ENCODE measurements at places on chromosomes 6 and 20.

DNA sequence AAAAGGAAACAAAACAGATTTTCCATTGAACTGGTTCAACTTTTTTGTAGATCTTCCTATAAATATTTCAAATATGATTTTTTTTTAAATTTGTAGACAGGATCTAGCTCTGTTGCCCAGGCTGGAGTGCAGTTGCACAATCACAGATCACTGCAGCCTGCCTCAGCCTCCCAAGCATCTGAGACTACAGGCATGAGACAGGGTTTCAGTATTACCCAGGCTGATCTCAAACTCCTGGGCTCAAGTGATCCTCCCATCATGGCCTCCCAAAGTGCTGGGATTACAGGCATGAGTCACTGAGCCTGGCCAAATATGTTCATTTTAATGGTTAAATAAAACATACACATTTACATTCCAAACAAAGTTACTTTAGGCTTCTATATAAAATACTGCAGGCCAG lies 33.6 kb downstream of the SAMHD1 start:
- no peak for DNase-seq

DNA sequence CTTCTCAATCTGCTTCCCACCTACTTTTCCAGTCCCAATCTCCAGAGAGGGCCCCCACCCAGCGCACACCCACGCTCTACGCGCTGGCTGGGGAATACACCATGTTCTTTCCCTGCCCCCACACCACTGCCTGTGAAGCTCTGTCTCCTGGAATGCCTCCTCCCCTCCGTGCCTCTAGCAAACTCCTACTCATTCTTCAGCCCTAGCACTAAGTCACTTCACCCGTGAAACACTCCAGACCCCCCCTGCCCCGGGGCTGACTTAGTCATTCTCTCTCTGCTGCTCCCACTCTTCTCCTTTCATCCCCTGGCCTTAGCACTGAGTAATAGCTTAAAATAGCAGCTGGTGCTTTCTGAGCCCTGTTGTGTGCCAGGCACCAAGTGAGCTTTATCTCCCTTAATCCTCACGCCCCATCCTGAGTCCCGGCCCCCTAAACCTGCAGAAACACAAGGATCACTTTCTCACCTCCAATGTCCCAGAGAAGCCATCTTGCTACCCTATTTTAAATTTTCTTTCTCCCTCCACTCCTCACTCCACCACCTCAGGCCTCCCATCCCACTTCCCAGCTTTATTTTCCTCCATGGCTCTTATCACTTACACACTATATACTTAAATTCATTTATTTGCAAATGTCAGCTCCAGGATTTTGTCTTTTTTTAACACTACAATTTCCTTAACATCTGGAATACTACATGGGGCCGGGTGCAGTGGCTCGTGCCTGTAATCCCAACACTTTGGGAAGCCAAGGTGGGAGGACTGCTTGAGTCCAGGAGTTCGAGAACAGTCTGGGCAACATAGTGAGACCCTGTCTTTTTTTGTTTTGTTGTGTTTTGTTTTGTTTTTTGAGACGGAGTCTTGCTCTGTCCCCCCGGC lies 6.3 kb upstream of the PARD6B start:
- DNase-seq = no peak

DNA sequence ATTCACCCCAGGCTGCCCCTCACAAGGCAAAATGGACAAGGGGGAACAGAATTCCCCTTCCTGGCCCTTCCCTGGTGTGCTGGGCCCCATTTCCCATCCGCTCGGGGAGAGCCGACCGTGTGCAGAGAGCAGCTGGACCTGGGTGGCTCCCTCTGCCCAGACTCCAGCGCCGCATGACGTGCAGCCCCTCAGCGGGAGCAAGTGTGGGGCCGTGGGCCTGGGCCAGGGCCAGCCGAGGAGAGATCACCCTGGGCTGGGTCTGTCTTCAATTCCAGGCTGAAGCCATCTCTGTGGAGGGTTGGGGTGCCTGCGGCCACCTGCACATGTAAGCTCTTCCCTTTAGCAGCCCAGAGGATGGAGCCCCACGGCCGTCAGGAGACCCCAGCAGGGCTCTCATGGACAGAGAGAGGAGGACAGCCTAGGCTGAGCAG lies 241.8 kb downstream of the TTLL2 start:
- no peak for DNase-seq

DNA sequence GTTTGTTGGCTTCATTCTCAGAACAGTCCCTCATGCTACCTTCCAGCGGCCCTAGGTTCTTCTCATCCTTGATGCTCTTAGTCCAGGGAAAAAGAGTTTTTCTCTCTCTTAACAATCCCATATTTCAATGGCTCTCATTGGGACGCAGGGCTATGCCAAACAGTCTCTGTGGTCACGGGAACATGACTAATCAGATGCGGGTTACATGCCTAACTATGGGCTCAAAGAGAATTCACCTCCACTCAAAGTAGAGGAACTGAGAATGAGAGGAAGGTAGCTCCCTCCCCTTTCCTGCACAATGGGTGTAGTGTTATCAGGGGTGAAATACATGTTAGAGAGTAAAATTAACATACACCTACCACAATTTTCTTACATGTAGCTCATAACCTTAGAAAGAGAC lies 18.1 kb upstream of the ATRN start:
- DNase-seq = no peak

DNA sequence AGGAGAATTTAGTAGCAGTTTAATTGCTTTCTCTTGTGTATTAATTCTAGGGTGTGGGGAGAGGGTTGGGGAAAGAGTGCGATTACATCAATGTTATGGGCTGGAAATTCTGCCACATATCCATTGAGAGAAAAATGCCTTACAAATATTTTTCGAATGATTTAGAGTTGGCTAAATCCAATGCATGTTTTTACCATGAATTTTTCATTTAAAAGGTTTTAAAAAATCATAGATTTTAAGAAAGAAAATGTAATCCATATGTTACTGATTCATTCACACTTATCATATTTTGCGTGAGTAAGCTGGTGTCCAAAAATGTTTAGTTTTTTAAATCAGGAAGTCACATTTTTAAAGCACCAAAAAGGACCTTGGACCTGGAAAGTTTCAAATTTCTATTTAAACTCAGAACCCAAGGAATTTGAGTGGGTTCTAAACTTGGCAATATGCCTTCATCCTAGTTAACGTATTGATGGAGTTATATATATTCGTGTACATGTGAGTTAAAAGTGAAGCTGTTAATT lies 627.4 kb upstream of the CITED2 start:
- no peak for DNase-seq

DNA sequence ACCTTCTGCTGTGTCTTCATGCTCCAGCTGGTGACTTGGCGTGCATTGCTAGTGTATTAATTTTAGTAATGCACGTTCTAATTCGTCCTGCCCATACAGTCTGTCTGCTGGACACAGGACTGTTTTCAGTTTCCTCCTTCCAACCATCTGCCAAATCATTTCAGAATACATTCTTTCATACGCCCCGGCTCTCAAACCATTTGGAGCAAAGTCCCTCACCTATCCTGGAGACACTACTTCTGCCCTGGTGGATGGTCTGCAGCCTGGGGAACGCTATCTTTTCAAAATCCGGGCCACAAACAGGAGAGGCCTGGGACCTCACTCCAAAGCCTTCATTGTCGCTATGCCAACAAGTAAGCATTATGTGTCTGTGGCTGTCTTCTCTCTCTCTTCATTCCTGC lies 60.5 kb downstream of the FNDC1 start:
- no peak for DNase-seq

GRCh38 chr20:24957326-24958016 lies 8.4 kb downstream of the CST7 start:
- no peak for DNase-seq

GRCh38 chr6:169530752-169531123 lies 171.1 kb downstream of the WDR27 start:
- DNase-seq = no peak

- DNase-seq = no peak
Measured at GRCh38 chr6:106118835-106119431, 32.8 kb downstream of the PRDM1 start.

GRCh38 chr6:35136185-35136584 lies 5.0 kb downstream of the TCP11 start:
- DNase-seq = no peak

DNA sequence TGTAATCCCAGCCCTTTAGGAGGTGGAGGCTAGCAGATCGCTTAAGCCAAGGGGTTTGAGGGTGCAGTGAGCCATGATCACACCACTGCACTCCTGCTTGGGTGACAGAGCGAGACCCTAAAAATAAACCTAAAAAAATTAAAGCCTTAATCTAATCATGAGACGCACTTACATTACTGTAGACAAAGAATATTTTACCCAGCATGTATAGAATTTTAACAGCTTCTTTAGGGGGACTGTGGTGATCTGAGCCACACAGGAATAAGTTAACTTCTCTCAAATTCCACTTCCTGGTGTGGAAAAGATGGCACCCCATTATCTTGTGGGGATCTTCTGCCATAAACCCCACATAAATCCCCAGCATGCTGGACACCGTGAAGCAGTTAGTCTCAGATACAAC lies 2.3 kb upstream of the OOEP start:
- DNase-seq = no peak

DNA sequence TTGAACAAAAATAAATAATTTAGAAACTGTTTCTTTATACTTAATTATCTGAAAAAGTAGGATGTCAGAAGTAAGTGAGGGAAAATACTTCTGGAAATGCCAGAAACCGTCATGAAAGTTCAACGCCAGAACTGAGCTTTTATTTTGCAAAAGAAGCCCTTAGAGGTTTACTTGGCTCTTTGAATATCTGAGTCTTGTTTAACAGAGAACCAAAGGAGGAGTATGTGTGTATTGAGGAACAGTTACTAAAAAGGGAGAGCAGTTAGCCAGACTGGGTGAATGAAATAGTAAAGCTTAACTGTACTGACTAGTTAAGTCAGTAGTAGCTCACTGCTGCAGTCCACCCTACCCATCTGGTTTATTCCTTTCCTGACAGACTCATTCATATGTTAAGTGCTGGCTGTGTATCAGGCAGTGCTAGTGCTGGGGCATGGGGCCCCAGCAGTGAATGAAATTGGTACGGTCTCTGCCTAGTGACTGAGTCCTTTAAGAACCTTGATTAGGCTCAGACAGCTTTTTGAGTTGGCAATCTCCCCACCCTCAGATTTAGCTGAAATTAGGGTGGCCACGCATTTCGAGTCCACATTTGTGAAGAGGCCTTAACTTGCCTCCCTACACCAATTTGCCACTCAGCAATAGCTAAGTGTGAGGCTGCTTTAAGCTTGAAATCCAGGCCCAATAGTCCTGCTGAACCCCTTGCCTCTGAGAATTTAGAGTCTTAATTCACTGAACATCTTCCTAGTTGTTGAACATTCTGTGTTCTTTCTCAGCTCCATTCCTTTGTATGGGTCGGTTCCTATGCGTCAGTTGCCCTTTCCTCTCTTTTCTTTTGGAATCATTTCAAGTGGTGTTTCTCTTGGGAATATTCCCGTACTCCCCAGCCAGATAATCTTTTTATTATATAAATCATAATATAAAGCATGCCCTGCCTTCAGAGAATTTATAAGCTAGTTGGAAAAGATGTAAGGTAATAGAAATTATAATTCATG lies 20.2 kb downstream of the MAP3K4 start:
- no peak for DNase-seq

DNA sequence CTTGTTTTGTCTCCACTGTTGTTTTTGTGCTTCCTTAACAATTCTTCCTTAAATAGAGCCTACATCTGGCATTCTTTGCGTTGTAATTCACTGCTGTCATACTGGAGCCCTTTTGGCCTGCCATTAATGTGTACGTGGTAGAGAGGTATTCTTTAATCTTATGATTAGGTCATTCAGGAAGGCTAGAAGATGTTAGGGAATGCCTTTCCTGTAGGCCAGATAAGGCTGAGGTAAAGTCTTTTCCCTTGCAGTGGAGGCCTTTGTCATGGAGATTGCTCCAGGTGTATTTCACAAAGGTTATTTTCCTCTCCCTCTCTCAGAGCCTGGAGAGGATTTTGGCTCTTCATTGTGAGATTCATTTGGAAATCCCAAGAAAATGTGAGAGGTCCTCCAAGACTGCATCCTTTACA lies 146.9 kb downstream of the FUT9 start:
- DNase-seq = no peak

DNA sequence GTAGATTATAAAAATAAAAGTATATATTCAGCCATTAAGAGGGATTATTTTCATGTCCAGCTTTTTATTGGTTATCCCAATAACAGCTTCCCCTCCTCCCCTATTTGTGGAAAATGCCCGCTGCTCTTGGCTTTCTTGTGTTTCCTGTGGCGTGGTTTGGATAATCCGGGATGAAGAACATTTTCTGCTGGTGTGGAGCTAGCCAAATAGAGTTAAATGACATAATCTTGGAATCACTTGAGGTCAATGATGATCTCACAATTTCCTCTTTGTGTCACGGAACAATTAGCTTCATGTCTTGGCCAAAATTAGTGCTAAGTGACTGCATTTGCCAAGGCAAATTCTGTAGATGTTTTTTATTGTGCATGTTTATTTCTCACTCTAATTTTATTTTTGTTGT lies 394.0 kb downstream of the LAMA2 start:
- no peak for DNase-seq

DNA sequence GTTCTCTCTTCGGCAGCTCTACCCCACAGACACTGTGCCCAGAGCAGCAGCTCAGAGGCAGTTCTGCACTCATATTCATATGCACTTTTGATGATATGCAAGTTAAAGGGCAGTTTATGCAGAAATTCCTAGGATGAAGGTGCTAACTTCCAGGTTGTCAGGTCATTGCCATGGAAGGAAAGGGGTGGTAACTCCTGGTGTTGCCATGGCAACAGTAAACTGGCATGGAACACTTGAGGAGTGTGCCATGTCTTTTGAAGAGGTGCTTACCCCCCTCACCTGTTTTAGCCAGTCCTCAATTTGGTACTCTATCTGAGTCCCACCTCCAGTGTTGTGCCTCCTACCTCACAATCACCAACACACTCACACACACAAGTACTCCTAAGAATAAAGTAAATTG lies 539.4 kb upstream of the BTBD3 start:
- DNase-seq = no peak

DNA sequence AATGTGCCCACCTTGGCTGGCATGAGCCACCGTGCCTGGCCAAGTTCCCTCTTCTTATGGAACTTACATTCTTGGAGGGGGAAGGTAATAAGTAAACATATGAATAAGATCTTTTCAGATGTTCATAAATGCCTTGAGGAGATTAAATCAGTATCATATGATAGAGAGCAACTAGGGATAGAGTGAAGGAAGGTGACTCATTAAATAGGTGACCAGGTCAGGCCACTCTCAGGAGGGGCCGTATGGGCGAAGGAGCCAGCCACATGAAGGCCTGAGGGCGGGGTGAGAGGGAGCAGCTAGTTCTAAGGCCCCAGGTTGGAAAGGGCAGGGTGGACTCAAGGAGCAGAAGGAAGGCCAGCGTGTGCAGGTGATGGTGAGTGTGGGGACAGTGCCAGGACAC lies 91.1 kb downstream of the UST start:
- DNase-seq = no peak

DNA sequence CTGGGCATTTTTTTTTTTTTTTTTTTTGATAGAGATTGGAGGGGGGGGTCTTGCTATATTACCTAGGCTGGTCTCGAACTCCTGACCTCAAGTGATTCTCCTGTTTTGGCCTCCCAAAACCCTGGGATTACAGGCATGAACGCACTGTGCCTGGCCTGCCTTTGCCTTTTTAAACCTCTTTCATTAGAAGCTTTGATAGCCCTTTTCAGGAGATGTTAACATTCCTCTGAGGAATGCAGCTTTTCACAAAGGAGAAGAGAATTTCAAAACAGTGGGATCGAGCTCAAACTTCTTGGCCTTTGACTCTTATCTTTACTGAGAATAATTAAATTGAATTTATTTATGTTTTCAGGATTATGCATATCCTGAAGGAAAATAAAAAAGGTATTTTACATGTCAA lies 31.3 kb downstream of the SLC26A8 start:
- no peak for DNase-seq
